ENCODE measurements at places on chromosomes 7 and 10. TPM values are rescaled to one million over a fixed set of nuclear protein-coding genes. Genes with fewer than 3 reads are reported as not detected.

The TLX1 gene
- polyA plus RNA-seq: not detected

The ASIC3 gene
- polyA plus RNA-seq: 0.70 TPM

The EBF3 gene
- polyA plus RNA-seq: 0.60 TPM

The GHITM gene
- 103 TPM for polyA plus RNA-seq

The SLC37A3 gene
- 45.3 TPM for polyA plus RNA-seq

The GJC3 gene
- polyA plus RNA-seq: not detected

GRCh38 chr7:36638586-36639263 is 85.6 kb downstream of the AOAH start:
- no peak for DNase-seq

- no peak for DNase-seq
Measured at GRCh38 chr10:132058793-132059759, 6.7 kb upstream of the JAKMIP3 start.

- DNase-seq: no peak
Measured at GRCh38 chr7:32023376-32023775, 46.8 kb downstream of the PDE1C start.

GRCh38 chr7:90728568-90728967 is 132.4 kb downstream of the CDK14 start:
- no peak for DNase-seq

DNA sequence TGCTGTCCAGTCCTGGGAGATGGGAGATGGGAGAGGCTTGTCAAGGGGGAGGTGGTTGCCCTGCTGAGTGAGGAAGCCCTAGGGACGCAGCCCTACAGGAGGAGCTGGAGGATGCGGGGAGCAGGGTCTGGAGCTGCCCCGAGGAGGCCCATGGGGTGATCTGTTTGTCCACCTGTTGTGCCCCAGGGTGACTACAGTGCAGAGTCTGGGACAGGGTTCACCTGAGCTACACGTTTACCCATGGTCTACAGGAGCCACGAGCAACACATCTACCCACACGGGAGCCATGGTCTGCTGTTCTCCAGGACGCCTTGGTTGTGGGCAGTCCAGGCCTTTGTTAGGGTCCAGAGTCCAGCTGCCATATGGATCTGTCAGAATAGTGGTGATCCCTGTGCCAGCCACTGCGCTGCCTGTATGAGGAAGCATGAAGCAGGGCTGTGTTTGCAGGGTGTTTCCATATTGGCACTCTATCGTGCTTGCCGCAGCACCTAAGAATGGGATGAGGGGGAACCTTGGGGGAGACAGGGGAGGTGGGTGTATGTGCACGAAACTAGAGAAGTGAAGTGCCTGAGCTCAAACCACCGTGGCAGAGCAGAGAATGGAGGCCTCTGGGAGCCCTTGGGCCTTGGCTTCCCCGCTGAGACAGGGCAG is 23.7 kb downstream of the ZNF775 start:
- DNase-seq: no peak

GRCh38 chr7:128121711-128122530 is 90.7 kb upstream of the LRRC4 start:
- DNase-seq: no peak

DNA sequence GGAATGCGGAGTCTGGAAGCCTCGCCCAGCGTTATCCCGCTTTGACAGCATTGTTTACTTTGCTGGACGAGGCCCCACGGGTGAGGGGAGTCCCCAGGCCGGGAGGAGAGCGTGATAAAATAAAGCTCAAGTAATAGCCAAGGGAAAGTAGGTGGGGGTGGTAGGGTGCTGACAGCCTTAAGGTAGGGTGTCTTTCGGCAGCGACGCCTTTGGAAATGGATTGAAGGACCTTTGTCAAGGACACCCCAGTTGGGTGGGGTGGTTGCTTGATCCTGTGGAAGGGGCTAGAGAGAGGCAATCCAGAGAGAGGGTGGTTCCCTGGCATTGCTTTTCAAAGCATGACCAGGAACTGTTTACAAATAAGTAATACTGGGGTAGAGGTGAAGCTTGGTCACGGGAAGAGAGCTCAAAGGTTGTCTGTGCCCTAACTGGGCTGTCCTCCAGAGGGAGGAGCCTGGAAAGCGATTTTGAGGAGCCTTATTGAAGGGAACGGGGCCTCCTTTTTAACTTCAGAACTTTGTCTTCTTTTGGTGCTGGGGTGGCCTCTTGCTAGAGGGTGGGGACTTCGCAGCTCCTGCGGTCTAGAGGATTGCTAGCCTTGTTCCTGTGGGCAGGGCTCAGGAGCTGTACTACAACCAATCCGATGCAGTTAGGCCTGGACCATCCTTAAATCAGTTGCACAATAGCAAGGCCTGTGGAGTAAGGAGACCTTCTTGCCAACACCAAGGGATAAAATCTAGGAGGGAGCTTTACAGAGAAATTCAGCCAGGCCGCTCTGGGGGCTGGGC is 1.3 kb downstream of the EIF4EBP2 start:
- DNase-seq: peak; percentile 96
